ENCODE measurements at places on chromosomes 4 and X.

DNA sequence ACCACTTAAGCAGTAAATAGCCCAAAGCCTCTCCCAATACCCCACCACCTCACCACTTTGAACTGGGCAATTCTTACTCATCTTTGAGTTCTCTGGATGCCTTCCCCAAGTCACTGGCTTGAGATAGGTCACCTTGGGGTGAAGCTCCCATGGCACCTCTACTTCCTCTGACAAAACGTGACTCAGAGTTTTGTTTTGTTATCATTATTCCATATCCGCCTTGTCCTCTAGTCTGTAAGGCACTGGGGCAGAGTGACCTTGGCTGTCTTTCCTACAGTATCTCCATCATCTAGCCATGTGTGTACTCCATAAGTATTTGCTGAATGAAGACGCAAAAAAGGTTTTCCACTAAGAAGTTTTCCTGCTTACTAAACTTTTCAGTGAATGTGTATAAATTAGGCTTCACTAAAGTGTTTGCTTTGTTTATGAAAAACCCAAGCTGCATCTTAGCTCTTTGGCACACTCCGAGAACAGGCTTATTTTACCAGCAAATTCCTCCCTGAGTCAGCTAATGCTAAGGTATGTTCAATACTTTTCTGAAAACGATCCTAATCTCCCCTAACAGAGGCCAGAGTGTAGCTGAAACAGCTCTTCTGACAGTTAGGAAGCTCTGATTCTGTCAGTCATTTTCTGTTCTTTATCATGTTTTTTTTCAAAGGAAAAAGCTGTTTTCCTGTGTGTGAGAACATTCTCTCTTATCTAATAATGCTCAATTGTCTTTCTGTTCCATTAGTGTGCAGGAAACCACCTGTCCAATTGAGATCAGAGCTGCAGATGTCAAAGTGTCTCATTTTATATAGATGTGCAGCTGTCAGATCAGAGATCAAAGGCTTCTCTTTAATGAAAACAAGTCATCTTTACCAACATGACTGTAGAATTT, 30.2 kb upstream of the TSPAN5 start:
- no peak for DNase-seq

DNA sequence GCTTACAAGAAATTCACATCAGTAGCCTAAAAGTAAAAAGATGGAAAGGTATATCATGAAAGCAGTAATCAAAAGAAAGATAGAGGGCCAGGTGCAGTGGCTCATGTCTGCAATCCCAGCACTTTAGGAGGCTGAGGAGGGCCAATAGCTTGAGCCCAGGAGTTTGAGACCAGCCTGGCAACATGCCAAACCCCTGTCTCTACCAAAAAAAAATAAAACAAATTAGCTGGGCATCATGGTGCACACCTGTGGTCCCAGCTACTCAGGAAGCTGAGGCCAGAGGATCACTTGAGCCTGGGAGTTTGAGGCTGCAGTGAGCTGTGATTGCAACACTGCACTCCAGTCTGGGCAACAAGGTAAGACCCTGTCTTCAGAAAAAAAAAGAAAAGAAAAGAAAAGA, 55.5 kb downstream of the GSPT2 start:
- DNase-seq: no peak

- DNase-seq: no peak
These were observed 174.6 kb downstream of the PRR32 start for GRCh38 chrX:126994032-126994600.

DNA sequence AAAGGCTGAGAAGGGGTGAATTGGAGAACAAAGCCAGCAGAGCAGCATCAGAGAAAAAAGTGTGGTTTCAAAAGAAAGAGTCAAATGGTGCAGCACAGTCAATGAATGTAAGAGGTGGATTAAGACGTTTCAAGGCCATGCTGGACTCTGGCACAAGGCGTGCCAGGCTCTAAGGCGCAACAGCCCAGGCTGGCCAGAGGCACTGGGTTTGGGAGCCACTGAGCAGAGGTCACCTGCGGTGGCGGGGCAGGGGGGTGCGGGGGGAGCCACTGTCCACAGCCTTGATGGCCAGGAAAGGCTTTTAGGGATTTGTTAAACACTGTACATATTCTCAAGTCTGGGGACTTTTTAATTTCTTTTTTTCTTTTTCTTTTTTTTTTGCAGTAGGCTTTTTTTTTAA, 222.5 kb upstream of the FAT1 start:
- no peak for DNase-seq

DNA sequence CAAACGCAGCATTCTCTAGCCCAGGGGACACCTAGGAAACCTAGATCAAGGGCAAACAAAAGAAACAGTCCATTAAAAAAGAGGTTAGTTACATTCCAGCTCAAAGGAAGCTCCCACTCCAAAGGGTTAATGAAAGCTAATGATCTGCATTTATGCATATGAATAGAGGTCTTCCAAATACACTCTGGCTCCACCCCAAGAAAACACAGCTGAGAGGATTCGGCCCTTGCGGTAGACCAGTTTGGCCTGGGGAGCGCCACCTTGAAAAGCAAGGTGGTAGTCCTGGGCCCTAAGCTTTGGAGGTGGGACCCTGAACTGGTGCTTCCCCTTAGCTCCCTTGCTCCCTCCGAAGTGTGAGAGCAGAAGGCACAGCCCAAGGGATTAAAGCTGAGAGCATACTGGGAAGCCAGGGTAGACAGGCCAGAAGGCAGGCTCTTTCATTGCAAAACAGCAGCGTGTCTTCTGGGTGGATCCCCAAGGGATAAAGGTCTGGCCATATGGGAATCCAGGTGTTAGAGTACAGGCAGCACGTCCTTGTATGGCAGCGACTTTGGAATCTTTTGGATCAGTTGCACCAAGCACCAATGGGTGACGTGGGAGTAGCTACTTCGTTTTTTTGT, 3.7 kb downstream of the GABRQ start:
- no peak for DNase-seq

GRCh38 chrX:101450961-101451360, 34.3 kb upstream of the ARMCX4 start:
- DNase-seq: no peak

- DNase-seq: no peak
These were observed 112.3 kb upstream of the BCOR start for GRCh38 chrX:40209951-40210617.

GRCh38 chrX:39802354-39802753, 295.4 kb downstream of the BCOR start:
- no peak for DNase-seq

DNA sequence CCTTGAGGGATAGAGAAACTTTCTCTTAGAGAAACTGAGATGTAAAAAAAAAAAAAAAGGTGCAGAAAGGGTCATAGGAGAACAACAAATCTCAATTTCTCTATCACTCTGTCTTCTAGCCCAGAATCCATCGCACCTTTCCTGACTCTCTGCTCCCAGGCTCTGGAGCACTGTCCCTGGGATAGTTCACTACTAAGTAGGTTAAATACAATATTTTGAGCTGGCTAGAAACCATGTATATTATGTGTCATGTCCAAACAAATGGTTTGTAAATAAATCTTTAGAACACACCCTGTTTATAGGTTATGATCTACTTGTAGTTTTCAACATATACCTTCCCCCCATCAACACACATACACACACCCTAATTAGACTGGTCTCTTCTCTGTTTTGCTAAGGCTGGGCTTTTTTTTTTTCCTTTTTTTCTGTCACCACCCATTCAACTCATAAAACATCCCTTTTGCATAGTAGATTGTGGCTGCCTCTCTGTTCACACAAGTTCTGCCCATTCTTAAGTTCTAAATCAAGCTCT, 124.4 kb downstream of the KLHL13 start:
- DNase-seq: no peak

- no peak for DNase-seq
These were observed 263.3 kb upstream of the UGT8 start for GRCh38 chr4:114335339-114335738.

- no peak for DNase-seq
These were observed 58.7 kb downstream of the CCKAR start for GRCh38 chr4:26431461-26432180.

DNA sequence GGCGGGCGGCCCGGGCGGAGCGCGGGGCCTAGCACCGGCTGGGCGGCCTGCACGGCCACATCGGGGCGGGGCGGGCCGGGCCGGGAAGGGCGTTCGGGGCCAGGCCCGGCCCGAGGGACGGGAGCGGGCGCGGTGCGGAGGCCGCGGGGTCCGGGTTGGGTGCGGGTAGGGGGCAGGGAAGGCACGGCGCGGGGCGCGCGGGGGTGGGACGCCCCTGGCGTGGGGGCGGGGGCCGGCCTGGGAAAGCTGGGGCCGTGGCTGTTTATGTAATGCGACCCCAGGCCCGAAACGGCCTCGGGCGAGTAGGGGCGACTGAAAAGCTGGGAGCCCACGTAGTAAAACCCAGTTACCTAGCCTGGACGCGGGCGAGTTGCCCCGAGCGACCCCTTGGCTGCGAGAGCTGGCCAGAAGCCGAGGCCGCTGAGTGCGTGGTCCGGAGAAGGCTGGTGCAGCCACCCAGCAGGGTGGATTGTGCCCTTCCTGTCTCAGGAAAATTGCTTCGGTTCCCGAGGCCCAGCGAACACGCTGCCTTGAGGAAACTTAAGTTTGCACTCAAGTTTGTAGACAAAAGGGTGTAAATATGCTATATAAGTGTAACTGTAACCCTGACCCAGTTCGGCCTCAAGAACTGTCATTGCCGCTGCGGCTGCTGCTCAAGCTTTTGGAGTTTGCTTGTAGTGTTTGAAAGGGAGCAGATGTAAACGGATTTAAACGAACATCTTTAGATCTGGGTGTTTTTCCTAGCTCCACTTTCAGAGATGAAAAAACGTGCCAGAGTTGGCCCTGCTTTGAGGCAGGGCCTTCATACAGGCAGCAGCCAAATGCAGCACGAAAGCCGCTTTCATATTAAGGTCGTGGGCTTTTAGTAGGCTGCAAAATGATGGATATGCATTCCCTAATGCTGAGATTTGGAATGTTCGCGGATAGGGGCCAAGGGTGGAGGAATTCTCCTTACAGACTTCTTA, 674 bp downstream of the SEC24B start:
- no peak for DNase-seq

Measured in stimulated activated CD4-positive, alpha-beta T cell treated with anti-CD3 and anti-CD28 coated beads, Interleukin-4, amount 100 ng/mL, for 48 hours (primary cell).